ENCODE measurements at places on chromosomes 5 and 9.
A peak's percentile ranks its signal among the peaks of the same experiment; 100 is the strongest.

GRCh38 chr9:6054280-6055099 is 39.1 kb upstream of the RANBP6 start:
- DNase-seq = peak; percentile 71

- DNase-seq = peak; percentile 66
Observed at GRCh38 chr5:78508186-78508765, 140.3 kb downstream of the LHFPL2 start.

- no peak for DNase-seq
Observed at GRCh38 chr5:102670224-102670836, 84.8 kb upstream of the PAM start.

GRCh38 chr5:160601046-160601445 is 179.4 kb downstream of the PTTG1 start:
- no peak for DNase-seq

DNA sequence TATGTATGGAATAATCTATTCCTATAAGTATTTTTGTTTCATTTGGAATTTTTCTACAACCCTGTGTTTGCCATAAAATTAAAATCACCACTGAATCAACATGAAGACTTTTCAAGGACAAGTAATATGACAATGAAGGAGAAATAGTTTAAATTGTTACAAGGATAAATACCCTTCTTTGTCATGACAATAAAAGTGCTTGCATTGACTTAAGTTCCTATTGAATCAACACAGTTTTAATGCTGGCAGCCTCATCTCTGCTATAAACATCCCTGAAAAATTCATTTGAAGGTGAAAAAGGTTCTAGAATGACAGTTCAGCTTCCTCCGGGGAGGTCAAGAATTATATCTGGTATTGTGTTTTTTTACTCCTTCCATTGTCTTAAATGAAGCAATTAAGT is 1105.1 kb upstream of the CDH9 start:
- DNase-seq = no peak
